COLO829 (cell line): ENCODE measurements at places on chromosomes 7 and 10.

GRCh38 chr10:52668024-52668423 is 104.6 kb downstream of the MBL2 start:
- no peak for DNase-seq

DNA sequence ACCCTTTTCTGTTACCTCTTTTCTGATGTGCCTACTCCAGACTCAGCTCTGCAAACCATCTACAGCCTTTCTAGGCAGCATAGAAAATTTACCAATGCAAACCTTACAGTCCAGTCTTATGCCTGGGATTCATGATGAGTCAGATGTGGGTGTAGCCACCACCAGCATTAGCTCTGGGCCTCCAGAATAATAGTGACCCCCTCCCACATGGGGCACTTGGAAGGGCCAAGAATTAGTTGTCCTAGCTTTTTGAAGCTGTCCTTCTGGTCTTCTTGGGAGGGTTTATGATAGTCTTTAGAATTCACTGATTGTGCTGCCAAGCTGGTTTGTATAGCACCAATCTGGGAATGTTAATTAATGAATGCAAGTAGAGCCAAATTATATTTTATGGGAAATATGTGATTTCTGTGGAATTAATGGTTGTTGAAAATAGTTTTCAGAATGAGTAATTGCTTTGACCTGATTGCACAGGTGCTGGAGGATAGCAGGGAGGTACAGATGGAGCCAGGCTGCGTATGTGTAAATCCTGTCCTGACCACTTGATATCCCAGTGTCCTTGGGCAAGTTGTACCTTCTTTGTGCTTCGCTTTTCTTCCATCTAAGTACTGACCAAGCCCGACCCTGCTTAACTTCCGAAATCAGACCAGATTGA is 94.8 kb downstream of the CPED1 start:
- peak; percentile 35 for DNase-seq

DNA sequence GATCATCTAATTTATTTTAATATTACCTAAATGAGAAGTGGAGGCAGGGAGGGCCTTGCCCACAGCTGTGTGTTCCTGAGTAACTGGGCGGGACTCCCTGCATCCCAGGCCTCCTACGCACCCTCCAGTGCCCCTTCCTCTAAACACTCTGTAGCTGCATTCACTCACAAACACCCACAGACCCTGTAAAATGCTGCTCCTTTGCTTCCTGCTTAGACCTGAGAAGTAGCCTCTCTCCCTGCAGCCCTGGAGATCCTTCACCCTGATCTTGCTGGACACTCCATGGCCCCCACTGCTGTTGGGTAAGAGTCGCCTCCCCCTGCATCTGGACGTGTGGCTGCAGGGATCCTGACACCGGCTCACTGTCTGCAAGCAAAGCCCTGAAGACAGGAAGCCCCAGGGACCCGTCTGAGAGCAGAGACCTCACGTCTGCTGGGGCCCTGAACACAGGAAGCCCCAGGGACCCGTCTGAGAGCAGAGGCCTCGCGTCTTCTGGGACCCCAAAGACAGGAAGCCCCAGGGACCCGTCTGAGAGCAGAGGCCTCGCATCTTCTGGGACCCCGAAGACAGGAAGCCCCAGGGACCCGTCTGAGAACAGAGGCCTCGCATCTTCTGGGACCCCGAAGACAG is 589.8 kb downstream of the DNAJB6 start:
- no peak for DNase-seq

DNA sequence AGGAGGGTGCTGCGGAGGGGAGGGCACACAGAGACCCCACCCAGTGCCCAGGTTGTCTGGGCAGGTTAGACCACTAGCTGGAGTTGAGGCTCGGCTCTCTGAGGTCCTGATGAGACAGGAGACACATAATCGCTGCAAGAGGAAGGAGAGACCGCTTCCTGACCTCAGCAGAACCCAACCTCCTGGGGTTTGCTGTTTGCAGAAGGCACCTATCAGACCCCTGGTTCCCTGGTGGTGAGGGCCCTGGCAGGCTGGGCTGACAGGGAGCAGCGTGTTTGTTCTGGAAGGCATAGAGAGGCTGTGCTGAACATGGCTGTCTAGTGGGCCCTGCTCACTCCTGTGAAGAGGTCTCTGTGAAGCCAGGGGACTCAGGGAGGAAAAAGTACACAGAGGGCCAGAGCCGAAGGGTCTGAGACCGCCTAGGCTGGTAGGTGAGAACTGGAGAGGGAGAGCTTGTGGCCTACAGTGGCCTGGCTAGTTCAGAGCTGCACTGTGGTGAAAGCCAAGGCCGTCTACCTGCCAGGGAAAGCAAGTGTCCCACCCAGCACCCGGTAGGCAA is 39.4 kb upstream of the NPFFR1 start:
- DNase-seq: no peak

GRCh38 chr7:1859266-1860035 is 189.4 kb downstream of the ELFN1 start:
- DNase-seq: no peak

DNA sequence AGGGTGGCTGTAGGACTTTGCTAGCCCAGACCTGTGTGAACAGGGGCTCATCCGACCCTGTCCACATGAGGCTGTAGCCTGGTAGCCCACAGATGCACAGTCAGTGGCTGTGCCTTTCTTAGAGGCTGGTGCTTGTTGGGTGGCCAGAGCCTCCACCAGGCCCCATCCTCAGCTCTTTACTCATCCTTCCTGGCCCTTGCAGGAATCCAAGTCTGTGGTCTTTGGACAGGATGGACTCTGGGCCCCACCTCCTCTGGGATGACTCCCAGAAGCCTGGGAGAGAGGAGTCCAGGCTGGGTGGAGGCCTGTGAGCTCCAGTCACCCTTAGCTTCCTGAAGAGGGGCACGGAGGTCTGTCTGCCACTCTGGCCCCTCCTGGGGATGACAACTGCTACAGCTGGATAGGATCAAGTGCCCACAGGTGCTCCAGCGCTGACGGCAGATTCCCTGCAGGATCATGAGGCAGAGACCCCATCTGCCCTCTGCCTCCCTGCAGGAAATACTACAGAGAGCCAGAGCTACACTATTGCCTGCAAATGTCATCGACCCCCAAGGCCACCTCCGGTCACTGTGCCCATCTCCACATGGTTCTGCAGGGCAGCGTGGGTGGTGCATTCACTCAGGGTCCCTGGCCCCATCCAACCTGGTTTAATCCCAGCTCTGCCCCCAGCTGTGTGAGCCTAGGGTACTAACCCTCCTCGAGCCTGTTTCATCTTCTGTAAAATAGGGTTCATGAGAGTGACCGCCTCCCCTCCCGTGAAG is 114.5 kb downstream of the PTPN20 start:
- DNase-seq: no peak

GRCh38 chr7:140153666-140154161 is 23.1 kb downstream of the KDM7A start:
- no peak for DNase-seq

GRCh38 chr7:28722684-28723083 is 235.4 kb downstream of the TRIL start:
- DNase-seq: no peak

DNA sequence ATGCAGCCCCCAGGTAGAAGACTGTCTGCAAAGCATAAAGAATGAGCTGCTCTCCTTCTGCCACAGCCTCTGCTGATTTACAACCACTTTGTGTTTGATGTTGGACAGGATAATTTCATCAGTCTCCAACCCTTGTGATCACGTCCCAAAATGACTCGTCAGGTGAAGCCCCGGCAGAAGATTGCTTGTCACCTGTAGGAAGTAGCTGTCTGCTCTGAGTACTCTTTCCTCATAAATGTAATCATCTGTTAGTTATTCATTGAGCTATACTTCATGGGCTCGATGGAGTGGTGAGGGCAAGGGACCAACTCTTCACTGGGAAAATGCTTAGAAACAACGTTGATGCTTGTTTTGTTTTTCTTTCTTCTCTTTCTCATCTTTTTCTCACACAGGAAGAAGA is 290.9 kb upstream of the SP8 start:
- DNase-seq: no peak

DNA sequence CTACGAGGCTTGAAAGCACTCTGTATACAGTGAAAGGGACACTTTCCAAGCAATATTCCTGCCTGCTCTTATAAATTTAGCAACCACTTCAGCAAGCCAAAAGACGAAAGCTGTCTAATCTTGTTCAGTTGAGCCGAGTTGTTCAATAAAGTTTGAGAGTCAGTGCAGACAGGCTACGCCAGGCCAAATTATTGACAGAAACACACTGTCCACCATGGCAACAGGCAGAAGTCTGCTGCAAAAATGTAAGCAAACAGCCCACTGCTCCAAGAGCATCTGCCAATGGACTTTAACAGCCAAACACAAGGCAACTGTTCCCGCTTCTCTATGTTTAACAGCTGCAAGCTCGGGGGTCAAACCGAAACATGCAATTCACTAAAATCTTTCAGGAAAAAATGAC is 85.7 kb downstream of the GLI3 start:
- DNase-seq: no peak

DNA sequence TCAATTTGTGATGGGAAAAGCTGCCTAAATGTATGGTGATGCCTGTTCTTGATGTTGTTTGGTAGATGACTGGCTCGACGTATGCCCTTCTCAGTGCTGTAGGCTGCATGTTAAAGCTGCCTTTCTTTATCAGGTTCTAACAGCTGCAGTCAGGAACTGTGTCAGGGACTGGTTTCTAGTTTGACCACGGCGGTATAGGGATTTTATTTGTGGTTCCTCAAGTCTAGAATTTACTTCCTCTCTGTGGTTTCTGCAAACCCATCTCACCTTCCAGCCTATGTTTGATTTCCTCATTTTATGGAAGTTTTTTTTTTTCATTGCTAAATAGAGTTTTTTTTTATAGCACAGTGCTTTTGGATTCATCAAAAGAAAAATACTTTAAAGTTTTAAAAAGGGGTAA is 26.5 kb downstream of the LMTK2 start:
- no peak for DNase-seq

- DNase-seq: no peak
Observed at GRCh38 chr10:123746061-123746460, 79.9 kb downstream of the GPR26 start.

DNA sequence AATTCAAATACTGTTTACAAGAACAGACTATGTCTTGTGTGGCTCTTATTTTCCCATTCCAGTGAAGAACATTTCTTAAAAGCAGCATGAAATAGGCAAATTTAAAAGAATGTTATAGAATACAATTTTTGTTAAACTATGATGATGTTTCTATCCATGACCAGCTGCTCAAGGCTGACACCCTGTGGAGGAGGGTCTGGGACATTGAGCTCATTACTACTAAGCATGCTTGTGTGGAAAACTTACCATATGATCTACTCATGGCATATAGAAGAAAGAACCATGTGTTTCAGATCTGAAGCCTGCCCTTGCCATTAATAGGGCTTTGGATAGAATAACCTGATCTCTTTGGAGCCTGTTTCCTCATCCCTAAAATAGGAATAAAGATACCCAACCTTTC is 125.0 kb downstream of the FOXP2 start:
- peak; percentile 23 for DNase-seq

GRCh38 chr7:15245831-15246230 is 316.0 kb downstream of the AGMO start:
- peak; percentile 38 for DNase-seq

DNA sequence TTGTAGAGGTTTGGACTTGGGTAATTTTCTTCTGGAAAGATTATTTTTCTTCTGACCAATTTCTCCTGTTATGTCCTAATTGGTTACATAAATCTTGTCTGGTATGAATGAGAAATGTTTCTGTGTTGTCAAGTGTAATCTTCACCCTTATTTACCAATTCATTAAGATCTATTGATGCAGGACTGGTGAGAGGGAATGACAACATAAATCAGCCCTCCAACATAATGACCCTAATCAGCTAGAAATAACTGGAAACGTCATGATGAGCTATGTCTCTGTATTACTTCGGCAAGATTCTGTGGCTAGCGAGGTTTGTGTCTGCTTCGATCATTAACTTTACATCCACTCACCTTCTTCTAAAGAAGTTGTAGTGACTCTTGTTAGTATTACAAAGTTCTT is 3.5 kb downstream of the FOXP2 start:
- DNase-seq: no peak

GRCh38 chr10:44755481-44755880 is 155.7 kb upstream of the TMEM72 start:
- DNase-seq: no peak

DNA sequence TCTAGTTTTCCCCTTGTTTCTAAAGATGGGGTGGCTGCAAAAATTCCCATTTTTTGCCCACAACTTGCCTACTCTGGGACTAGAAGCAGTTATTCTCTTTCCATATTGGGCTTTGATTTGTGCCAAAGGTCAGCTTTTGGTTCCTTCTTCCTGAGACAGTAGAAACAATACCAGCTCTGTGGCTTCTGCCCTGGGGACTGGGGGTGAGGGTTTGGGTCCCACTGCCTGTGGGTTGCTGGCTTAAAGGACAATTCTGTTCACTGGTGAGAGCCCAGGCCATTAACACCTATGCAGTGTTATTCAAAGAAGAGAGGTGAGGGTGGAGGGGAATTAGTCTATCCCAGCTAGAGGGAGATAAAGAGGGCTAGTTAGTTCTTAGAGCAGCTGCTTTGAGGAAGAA is 171.5 kb downstream of the CPEB3 start:
- DNase-seq: no peak
